Activated CD4-positive, alpha-beta T cell treated with anti-CD3 and anti-CD28 coated beads for 36 hours (primary cell): ENCODE measurements at places on chromosomes 11 and 22.
A peak's percentile ranks its signal among the peaks of the same experiment; 100 is the strongest.

DNA sequence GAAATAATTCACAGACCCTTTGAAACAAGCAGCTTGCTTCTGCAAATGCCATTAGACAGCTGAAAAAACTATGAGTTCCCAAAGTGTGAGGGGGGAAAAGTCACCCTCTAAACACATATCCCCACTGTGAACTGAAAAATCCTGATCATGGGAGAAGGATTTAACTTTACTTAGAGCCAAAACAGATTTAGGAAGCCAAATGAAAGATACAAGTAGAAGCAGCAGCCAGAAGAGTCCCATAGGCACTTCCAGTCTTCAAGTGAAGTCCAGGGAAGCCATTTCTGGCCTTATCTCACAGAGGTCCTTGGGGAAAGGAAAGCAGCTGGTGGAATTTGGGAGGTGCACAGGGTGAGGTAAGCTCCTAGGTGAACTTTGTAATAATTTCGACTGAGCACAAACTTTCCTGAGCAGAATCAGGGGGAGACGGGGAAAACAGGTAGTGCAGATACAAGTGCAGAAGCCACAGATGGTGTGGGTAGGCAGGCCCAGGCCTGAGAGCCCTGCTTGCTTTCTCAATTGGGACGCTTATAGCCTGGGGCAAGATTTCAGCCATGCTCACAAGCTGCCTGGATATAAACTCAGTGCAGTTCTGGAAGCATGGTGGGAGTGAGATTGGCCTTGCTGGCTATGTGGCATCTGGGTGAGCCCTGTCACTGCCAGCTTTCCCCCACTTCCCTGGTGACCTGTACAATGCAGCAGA lies 44.8 kb downstream of the GAS2 start:
- no peak for DNase-seq

DNA sequence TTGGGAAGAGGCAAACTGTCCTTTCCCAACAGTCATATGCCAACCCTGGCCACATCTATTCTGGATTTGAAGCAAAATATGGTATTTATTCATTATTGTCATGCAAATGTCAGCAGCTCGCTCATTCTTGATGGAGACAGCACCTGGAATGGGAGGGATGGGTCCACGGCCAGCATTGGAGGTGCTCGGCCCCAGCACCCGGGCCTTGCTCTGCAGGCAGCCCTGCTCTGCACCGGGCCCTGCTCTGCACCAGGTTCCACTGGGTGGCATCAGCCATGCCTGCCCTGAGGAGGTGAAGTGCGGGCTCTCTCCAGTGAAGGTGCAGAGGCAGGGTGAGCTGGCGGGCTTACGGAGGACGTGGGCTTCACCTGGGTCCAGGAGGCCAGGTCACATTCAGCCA lies 19.8 kb downstream of the LRP5 start:
- DNase-seq = no peak

DNA sequence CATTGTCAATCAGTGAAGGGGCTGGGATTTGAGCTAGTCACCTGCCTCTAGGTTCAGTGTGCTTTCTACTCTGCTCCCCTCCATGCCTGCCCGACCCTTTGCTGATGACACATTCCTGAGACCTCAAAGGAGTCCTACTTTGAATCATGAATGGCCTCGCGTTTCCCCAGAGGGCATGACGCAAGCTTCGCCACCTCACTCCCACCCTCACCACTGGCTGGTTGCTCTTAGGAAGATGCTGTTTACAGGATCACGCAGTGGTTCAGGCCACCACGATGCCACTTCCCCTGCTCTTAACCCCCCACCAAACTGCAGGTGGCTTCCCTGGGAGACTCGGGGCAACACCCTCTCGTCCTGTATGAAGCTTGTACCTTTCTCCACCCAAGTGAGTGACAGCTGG lies 62.9 kb upstream of the B3GAT1 start:
- DNase-seq = peak; percentile 42

DNA sequence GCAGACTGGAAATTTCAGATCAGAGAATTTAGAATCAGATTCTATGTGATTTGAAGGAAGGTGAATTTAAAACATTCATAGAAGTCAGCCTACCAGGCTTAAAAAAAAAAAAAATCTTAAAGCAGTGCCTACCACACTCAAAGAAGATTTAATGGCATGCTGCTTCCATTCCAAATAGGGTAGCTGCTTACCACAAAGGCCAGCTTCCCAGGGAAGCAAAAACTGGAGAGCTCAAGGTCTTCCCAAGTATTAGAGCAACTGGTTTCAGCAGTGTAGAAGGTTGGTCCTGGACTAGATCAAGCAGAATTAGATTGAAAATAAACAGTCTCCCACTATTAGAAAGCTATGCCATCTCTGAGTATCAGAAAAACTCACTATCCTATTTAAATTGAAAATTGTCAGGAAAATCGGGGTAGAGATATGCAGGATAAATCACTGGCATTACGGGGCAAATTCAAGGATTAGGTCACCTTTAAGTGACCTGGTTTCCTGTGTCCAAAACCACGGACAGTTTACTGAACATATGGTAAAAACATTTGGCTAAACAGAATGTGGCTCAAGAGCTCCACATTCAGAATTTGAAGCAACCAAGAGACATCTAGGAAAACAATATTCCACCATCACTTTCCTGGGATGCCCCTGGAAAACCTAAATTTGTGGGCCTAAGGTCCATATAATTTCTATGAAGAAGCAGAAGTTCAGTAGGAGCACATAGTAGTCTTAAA lies 1.3 kb downstream of the C11orf42 start:
- DNase-seq = no peak

DNA sequence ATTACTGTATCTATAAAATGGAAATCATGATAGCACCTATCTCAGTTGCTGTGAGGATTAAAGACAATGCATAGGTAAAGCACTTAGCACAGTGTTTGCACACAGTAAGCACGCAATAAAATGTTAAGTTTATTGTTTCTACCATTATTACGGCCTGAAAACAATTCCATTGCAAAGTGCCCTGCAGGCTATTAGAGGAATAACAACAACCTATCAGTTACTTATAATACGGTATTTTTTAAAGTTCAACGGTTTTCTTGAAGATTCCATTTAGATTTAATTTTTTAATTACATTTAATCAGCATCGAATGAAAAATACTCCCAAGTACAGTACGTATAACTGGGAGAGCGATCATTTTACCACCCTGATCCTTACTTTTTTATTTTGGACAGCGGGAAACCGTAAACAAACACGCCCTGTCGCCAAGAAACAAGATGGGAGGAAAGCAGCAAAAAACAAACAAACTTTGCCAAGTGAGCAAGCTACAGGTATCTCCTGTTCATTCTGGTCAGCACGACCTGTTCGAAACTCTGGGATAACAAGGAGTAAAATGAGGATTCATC lies 893 bp downstream of the SLC36A4 start:
- no peak for DNase-seq

GRCh38 chr11:28584992-28585391 lies 476.8 kb downstream of the METTL15 start:
- no peak for DNase-seq

GRCh38 chr11:134349802-134350355 lies 18.1 kb downstream of the GLB1L2 start:
- no peak for DNase-seq

DNA sequence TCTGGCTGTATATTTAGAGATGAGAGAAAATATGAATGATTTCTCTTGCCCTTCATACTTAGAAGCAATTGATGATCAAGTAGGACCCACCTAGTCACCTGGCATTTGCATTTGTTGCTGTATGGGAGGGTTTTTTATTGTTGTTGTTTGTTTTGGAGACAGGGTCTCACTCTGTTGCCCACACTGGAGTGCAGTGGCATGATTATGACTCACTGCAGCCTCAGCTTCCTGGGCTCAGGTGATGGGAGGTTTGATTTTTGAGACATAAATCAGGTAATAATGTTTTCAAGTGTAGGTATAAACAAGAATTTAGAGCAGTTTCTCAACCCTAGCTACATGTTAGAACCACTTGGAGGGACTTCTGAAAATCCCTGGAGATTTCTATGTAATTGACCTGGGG lies 63.0 kb downstream of the TNRC6B start:
- peak; percentile 21 for DNase-seq

DNA sequence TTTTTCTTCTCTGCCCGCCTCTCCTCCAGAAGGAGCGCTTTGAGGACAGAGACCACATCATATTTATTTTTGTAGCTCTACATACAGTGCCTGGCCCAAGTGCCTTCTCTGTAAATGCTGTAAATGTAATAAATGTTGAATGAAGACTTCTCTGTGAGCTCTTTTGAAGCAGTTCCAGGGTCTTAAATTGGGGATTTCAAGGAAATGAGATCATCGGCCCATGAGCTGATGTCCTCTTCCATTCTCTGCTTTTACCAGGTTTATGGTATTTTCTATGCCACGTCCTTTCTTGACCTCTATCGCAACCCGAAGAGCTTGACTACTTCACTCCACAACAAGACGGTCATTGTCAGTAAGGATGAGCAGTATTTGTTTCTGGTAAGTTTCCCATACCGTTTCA lies 165.7 kb upstream of the SORL1-AS1 start:
- no peak for DNase-seq

DNA sequence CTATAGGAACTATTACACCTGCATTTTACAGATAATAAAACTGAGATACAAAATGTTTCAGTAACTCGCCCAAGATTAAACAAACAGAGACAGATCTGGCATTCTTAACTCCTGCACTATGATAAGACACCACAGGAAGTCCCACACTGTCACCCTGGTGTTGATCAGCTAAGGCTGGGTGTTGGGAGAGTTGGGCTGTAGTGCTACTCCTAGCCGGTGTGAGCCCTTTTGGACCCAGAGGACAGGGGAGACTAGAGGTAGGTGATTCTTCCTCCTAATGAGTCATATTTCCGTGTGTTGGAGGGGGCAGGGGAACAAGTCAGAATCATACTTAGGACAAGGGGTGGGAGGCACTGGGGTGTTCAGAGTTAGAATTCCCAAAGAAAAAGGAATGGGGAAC lies 353.2 kb upstream of the TENM4 start:
- no peak for DNase-seq

DNA sequence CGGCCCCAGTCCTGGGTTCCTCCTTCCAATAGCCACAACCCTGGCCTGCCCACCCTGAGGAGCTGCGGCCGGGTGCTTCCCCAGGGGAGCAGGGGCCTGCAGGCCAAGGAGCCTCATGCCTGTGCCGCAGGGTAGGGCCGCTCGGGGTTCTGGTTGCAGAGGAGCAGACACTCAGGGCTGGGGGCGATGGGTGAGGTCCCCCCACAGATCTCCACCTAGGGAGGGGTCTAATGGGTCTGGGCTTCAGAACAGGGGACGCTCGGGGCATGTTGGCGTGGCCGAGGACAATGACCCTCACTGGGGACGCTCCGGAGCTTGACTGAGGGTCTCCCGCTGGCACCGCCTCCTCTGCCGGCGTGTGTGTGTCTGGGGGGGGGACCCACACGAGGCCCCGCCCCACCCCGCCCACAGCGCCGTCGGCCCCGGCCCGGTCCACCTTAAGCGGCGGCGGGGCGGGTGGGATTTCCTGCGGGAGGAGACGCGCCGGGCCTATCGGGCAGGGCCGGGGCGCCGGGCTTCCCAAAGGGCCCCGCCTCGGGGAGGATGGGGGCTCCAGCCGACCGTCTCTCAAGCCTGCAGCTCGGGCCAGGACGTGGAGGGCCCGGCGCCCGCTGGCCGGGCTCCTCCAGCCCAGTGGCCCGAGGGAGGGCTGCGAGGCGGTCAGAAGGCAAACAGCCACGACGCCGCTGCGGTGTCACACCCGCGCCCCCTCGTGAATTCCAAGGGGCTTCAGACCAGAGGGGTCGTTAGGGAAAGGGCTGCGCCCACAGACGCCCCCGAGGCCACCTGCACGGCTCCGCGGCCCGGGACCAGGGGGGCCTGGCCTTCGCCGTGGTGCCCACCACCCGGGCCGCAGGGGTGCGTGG lies 640 bp upstream of the ZDHHC8 start:
- DNase-seq = peak; percentile 81

- DNase-seq = no peak
Measured at GRCh38 chr22:46163557-46163888, 13.2 kb downstream of the PPARA start.

GRCh38 chr11:128757886-128758612 lies 64.2 kb downstream of the FLI1 start:
- peak; percentile 75 for DNase-seq

- no peak for DNase-seq
Measured at GRCh38 chr11:76830639-76831327, 29.9 kb upstream of the ACER3 start.

GRCh38 chr11:94595076-94595475 lies 27.9 kb downstream of the PIWIL4 start:
- no peak for DNase-seq

GRCh38 chr11:64870893-64871466 lies 7.4 kb downstream of the EHD1 start:
- DNase-seq = no peak

- DNase-seq = peak; percentile 87
Measured at GRCh38 chr22:50620593-50621355, 7.2 kb downstream of the ARSA start.

GRCh38 chr22:30033137-30033536 lies 47.1 kb upstream of the HORMAD2 start:
- DNase-seq = no peak

GRCh38 chr11:29305456-29306232 lies 711.2 kb downstream of the KCNA4 start:
- DNase-seq = no peak

DNA sequence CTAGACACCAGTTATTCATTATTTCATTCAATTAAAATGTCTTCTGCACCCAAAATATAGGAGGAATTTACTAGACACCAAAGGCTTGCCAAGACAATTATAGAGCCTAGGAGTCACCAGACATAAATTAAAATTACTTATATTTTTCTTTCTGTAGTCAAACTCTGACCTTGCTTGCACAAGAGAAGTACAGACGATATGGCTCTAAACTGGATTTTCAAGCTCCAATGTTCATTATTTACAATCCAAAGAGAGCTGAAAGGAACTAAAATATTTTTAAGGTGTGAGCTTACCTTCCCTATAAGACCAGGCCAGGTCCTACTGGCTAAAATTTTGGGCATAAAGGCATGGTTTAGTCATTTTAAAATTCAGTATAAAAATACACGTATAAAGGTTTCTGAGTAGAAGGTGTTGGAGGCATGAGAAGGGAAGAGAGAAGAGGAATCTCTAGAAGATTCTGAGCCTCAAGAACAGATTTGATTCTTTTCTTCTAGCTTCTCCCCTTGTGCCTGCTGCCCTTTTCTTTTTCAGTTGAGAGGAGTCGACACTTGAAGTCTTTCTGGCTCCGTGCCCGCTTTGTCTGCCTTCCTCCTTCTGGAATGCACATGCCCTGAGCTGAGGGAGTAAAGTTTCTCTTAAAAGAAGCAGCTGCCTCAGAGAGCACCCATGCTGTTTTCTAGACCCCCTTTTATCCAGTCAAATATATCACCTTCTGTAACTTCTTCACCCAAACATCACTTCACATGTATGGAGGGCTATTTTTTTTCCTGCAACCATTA lies 13.5 kb downstream of the C11orf97 start:
- no peak for DNase-seq

DNA sequence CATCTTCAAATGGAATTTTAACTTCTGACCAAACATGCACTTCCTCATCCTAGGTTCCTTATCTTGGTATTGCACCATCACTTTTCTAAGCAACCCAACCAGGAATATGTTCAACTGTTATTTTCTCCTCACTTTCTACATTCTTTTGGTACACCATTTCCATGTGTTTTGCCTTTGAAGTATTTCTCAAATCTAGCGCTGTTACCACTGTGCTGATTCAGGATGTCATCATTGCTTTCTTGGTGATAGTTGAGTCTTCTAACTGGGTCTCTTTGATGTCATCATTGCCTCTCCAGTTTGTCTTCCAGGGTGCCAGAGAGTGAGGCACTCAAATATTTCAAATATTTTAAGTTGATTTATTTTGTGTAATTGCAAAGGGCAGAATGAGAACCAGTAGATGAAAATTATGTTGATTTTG lies 47.5 kb downstream of the HORMAD2 start:
- DNase-seq = no peak
